ENCODE measurements at places on chromosomes 13 and 19.

GRCh38 chr13:97630725-97631124, 196.8 kb downstream of the RAP2A start:
- no peak for DNase-seq

GRCh38 chr19:1410136-1410786, 2.9 kb downstream of the DAZAP1 start:
- DNase-seq = no peak

DNA sequence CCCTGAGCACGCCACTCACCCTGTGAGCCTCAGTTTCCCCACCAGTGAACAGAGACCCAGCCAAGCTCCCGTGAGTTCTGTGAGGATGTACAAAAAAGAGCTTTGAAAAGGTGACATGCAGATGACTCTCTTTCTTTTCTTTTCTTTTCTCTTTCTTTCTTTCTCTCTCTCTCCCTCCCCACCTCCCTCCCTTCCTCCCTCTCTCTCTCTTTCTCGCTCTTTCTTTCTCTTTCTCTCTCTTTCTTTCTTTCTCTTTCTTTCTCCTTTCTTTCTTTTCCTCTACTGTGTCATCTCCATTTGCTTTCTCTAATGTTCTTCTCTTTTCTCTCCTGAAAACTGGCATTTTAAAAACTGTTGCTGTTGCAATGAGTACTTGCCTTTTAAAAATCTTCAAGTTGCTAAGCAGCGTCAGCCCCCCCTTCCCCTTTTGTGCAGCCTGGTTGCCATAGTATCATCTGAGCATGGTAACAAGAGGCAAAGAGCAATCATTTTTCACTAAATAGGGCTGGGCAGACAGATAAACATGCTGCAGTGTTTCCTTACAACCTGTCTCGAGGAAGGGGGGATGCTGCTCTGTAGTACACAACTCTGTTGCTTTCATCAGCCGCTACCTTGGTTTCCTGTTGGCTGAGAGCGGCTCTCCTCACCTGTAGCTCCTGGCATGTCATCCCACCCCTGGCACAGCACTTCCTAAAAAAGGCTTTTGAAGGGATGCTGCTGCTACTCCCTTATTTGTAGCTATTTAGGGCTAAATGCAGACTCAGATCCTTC, 108.7 kb upstream of the MBNL2 start:
- no peak for DNase-seq

- DNase-seq = no peak
These were observed 42.6 kb downstream of the MRPL57 start for GRCh38 chr13:21219036-21219381.

DNA sequence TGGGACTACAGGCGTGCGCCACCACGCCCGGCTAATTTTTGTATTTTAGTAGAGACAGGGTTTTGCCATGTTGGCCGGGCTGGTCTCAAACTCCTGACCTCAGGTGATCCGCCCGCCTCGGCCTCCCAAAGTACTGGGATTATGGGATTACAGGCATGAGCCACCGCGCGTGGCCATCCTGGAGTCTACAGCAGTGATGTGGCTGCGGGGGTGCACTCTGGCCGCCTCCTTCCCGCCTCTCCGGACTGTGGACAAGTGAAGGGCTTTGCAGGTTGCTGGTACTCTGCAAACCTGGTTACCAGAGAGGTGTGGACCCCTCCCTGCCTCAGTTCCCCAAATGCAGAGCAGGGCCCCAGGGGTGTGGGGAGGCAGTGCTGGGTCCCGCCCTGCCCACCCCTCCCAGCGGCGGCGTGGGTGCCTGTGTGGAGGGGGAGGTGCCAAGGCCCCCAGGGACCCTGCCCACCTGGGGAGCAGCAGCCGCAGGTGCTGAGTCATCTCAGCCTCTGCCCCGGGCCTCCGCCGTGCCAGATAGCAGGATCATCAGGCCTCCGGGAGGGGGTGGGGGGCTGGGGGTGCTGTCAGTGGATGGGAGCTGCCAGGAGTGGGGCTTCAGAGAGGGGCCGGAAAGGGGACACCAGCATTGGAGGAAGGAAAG, 23.1 kb downstream of the ARID3A start:
- DNase-seq = no peak

DNA sequence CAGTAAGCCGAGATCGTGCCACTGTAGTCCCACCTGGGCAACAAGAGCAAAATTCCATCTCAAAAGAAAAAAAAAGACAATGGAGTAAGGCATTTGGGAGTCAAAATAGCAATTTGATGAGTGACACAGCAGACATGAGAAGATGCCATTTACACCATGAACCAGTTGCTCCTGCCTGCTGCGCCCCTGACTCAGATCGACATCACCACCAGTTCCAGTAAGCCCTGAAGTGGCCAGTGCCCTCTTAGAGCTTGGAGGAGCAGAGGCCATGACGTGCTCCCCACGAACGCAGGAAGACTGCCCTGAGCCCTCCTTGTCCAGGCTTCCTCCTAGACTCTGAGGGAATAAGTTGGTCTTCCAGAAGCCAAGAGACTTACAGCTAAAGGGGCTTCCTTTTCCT, 339.2 kb downstream of the MYO16 start:
- DNase-seq = no peak

DNA sequence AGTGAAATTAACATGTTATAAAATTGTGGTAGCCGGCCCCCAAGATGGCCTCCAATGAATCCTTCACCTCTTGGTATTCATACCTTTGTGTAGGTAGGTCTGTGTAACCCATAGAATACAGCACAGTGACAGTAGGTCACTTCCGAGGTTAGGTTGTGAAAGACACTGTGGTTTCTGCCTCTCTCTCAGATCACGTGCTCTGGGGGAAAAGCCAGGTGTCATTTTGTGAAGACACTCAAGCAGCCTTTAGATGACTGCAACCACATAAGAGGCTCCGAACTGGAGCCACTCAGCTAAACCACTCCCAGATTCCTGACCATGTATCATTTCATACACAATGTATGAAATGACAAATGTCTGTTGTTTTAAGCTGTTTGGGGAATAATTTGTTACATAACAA, 9.8 kb upstream of the USPL1 start:
- DNase-seq = no peak
